KBM-7 (cell line): ENCODE measurements at places on chromosomes 16 and 17.

DNA sequence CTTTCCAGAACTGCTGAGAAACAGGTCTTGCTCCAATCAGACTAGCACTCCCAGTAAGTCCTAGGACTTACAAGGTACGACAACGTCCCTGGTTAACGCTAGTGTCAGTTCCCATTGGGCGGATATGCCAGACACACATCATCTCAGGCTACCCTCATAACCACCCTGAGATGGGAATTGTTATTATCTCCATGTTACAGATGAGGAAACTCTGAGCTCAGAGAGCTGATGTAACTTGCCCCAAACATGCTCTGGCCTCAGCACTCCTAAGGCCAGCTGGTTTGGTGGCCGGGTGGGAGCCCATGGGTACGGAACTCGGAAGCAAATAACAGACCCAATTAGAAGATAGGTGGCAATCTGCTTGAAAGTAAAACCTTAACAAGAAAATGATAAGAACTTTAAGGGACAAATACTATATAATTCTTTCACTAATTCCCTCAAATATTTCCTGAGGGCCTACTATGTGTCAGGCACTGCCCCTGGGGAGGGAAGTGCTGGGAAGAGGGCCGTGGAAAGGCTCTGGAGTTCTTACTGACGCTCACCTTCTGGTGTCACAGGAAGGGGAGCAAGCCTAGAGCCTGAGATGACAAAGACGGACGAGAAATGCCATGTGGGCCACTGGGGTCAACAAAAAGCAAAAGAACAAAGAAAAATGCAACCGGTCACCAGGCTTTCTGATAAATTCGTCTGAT, 6.9 kb downstream of the CREBBP start:
- no peak for DNase-seq

DNA sequence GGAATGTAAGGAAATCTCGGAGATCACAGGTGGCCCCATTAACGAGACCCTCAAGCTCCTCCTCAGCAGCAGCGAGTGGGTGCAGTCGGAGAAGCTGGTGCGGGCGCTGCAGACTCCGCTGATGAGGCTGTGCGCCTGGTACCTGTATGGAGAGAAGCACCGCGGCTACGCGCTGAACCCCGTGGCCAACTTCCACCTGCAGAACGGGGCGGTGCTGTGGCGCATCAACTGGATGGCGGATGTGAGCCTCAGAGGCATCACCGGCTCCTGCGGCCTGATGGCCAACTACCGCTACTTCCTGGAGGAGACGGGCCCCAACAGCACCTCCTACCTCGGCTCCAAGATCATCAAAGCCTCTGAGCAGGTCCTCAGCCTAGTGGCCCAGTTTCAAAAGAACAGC, 16.2 kb downstream of the MLYCD start:
- no peak for DNase-seq

DNA sequence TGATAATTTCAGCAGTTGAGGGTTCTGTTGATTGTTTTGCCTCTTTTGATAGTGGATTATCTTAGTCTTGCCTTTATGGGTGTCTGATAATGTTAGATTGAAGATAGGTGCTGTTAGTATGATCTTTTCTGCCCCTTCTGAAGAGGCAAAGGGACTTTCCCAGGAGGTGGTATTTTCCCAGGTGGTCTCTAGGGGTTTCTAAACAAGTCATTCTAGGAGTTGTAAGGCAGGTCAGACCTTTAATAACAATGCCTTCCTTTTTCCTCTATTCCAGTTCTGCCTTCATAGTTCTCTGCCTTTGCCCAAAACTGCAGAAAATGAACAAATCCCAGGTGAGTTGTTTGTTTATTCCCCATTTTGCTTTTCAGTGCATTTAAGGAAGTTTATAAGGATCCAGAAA, 4.3 kb downstream of the ZFP1 start:
- DNase-seq, result no peak

- peak; percentile 11 for DNase-seq
These were observed 622 bp upstream of the CCL16 start for GRCh38 chr17:35981908-35982330.

DNA sequence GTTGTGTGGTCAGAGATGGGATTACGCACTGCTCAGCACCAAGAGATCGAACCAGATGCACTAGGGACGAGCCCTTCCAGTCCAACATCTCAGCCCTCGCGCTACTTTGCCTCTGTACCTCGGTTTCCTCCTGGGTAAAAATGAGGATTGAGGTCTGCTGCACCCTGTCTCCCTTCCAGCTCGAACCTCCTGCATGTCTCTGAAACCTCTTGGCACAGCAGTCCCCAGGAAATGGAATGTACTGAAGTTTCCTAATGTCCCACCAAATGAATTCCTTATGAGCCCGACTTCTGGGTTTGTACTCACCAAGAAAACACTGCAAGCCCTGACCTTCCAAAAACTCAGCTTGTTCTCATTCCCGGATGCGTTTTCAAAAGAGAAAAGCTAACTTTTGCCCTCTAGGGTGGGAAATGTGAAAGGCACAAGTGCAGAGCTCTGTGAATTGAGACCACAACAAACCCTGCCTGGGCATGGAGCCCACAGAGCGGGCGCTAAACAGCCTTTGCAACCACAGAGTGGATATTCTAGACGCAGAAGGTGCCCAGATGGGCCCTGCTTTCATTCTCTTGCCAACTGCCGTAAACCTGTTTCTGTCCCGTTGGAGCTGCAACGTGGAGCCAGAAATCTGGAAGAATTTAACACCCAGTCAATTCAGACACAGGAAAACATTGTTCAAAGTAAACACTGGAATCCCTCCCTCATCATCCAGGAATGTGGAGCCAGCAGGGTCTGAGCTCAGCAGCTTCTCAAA, 10.3 kb downstream of the CDRT4 start:
- DNase-seq, result no peak

DNA sequence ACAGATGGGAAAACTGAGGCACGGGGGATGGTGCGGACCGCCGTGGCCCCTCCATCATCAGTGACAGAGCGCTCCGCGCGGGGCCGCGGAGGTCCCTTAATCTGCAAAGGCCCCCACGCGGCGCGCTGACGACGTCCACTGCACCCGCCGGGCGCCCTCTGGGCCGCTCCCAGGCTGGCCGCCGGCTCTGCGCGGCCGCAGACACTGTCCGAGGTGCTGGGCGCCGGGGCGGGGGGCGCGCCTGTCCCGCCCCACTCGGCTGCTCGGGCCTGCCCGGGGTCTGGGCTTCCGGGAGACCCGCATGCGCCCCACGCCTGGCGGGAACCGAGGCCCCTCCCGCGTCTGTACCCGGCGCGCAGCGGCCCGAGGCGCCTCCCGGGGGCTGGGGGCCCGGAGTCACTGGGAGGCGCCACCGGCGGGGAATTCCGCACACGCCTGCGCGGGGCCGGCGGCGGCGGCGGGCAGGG, 550 bp upstream of the RNF213 start:
- DNase-seq, result peak; percentile 40

DNA sequence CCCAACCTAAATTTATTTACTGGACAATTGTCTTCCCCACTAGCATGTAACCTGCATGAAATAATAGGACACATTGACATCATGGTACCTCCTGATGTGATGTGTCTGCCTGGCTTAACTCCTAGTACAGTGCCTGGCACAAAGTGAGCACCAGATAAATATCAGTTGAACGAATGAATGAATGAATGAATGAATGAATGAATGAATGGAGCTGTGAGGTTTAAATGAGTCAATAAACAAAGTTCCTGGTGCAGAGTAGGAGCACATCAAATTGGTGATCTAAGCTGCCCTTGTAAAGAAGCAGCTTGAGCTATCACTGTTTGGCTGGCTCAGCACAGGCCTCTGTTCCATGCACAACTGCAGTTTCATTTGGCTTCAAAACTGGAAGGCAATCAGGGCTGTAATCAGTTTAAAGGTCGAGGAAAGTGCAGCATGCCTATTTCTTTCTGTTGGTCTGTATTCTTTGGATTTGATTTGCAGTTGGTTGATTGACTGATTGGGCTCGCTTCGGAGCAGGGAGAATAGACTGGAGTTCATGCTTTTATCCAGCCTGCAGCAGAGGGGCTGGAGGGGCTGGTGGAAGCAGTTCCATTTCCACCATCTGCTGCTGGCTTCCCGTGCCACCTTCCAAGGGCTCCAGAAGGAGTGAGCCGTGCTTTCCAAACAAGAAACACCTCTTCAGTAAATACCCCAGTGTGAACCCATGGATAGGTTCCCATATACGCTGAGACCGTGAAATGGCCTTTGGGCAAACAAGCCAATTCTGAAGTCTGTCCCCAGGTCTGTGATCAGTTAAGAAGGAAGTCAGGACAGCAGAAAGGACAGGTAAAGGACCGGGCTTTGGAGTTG, 54.6 kb downstream of the GPRC5B start:
- DNase-seq, result no peak

DNA sequence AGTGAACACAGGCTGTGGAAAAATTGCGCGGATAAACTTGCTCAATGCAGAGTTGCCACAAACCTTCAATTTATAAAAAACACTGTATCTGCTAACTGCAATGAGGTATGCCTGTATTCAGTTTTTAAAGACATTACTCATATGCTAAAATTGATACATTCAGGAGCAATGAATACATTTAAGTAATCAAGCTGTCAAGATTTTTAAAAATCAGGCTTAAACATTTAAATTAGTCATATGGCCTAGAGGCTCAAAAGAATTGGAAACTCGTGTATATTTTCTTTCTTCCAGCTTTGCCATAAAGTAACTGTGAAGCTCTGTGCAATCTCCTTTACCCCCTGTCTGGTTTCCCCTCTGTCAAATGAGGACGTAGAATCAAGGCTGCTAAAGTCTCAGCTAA, 4.1 kb downstream of the SYNRG start:
- DNase-seq, result no peak

GRCh38 chr17:41638194-41638593, 13.8 kb upstream of the KRT17 start:
- no peak for DNase-seq

GRCh38 chr16:1206326-1206725, 18.7 kb downstream of the TPSG1 start:
- no peak for DNase-seq

DNA sequence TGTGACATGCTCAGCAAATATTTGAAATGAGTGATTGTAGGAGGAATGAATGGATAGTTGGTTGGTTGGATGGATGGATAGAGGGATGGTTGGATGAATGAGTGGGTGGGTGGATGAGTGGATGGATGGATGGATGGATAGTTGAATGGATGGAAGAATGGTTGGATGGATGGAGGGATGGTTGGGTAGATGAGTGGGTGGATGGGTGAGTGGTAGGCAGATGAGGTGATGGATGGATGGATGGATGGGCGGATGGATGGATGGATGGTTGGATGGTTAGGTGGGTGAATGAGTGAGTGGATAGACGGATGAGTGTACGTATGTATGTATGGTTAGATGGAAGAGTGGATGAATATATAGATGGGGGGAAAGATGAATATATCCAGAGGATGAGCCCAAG, 137.7 kb downstream of the RBFOX1 start:
- DNase-seq, result no peak

- DNase-seq, result no peak
These were observed 30.0 kb downstream of the GINS2 start for GRCh38 chr16:85658504-85659326.

GRCh38 chr17:29401258-29401657, 11.1 kb downstream of the TAOK1 start:
- peak; percentile 30 for DNase-seq

- DNase-seq, result no peak
These were observed 88.4 kb downstream of the CDH13 start for GRCh38 chr16:82715160-82715559.

DNA sequence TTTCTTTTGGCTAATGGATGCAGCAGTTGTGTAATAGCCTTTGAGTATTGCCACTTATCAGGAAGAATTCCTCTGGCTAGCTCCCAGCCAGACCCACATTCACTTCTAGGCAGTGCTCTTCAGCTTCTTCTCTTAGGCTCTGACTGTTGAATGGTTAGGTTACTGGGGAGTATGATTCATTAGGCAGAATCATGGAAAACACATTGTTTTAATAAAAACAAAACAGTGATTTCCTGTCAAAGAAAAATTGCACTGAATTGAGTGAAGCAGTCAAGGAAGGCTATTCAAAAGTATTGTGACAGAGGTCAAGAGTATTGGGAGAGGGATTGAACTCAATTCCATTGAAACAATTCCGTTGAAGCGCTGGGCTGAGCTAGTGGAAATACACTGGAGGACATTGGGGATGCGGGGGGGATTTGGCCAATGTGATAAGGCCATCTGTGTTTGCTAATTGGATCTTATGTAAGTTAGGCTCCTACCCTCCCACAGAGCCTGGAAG, 68.0 kb downstream of the CNTNAP4 start:
- DNase-seq, result no peak

DNA sequence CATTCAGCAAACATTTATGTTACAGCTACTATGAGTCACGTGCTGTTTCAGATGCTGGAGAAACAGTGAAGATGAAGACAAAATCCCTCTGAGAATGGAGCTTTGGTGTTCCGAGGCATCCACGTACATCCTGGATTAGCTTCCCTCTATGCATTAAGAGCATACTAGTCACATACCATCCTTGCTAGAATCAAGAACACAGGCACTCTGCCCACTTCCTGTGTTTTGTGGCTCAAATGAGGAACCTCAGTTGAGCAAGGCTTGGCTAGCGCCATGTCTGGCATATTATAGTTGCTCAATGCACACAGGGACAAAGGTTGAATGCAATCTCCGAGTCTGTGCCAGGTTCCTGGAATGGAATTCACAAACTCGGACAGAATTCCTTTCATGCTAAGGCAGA, 297.5 kb downstream of the XYLT1 start:
- peak; percentile 77 for DNase-seq

DNA sequence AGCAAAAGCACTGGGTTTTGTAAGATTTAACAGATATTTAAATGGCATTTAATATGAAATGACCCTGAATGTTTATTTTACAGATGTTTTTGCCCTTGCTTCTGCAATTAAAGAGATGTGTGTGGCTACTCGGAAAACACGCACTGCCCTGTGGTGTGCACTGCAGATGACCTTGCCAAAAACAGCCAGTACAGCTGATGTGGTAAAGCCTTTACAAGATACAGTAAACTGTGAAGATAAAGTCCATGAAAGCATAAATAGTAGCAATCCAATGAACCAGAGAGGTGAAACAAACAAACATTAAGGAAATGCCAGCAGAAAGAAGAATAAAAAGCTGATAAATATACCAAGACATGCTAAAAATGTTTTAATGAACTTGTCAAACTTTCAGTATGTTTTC, 15.7 kb downstream of the CCDC43 start:
- DNase-seq, result no peak

DNA sequence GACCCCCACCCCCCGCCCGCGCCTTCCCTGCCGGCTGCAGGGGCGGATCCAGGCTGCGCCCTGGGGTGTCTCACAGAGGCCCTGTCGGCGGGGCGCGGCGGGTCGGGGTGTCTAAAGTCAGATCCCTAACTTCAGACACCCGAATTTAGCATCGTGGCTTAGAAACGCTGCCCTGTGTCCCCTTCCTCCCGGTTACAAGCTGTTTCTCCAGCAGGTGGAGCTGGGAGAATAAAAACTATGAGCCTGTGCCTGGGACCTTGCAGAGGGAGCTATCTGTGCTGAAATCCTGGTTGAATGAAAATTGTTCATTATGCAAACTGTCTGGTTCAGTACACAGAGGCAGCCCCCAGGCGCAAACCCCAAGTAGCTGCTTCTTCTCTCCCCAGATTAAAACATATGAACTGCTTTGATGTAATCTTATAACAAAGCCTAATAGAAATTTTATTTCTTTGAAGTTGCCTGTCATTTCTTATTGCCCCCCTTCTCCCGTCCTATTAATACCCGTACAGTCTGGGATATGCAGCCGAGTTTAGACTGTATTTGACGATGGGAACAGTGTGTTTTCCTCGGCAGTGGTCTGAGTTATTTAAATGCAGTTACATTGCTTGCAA, 79.0 kb downstream of the RPA1 start:
- DNase-seq, result peak; percentile 85
